CD4-positive, alpha-beta T cell (primary cell): ENCODE measurements at places on chromosomes 7 and 10.
A peak's percentile ranks its signal among the peaks of the same experiment; 100 is the strongest.

- no peak overlapping the region for H3K27ac ChIP-seq
- no peaks in the 10 kb centered on the region for H3K36me3 ChIP-seq
- no peak overlapping the region for H3K4me3 ChIP-seq
- H3K4me1 ChIP-seq = peaks cover 6% of the 10 kb centered on the region
These were observed 34.0 kb downstream of the CDK6 start for GRCh38 chr7:92802406-92802805.

- peak overlapping the region; percentile 24 for H3K4me3 ChIP-seq
- no peaks in the 10 kb centered on the region for H3K36me3 ChIP-seq
These were observed 8.5 kb upstream of the PRSS1 start for GRCh38 chr7:142740786-142741185.

DNA sequence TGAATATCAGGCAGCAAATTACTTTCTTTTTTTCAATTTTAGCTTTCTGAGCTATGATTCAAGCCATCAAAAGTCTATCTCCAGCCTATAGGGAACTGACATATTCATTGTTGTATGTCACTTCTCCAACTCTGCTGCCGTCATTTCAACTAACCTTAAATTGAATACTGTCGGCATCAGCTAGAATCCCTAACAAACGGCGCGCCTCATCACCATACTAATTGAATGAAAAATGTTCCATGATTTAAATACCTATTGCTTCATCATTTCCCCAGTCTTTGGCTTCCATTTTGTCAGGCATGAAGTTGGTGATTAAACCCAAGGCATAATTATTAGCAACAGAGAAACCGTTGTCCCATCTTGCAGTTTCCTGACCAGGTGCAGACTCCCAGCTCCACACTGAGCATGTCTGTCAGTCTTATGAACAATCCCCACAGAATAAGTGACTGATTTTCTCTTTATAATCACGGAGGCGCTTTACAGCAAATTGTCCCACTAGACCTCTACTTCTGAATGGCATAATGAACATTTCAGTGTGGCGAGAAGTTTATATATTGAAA is 83.5 kb upstream of the NPY start:
- H3K27ac ChIP-seq = no peak overlapping the region
- H3K4me3 ChIP-seq = no peak overlapping the region
- peaks cover 7% of the 10 kb centered on the region for H3K4me1 ChIP-seq
- no peaks in the 10 kb centered on the region for H3K27me3 ChIP-seq
- no peaks in the 10 kb centered on the region for H3K36me3 ChIP-seq

DNA sequence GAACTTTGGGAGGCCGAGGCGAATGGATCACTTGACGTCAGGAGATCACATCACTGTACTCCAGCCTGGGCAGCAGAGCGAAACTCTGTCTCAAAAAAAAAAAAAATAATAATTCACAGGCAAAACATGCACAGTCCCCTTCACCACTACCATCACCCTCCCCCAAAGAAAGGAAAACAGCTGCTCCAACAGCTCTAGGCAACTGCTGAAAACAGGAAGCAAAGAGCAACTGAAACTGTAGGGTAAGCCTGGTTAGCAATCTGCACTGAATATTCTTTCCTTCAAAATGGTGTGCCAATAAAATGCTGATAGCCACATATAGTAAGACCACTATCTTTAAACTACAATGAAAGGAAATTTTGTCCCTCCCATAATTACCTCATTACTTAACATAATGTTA is 11.8 kb downstream of the NT5C2 start:
- DNase-seq = no peak
- peaks cover 26% of the 10 kb centered on the region for H3K36me3 ChIP-seq
- H3K27me3 ChIP-seq = no peaks in the 10 kb centered on the region
- no peak overlapping the region for H3K4me3 ChIP-seq

- H3K4me1 ChIP-seq = no peaks in the 10 kb centered on the region
- H3K36me3 ChIP-seq = no peaks in the 10 kb centered on the region
- H3K27me3 ChIP-seq = peaks cover 2% of the 10 kb centered on the region
- DNase-seq = no peak
- H3K27ac ChIP-seq = no peak overlapping the region
These were observed 7.9 kb upstream of the ATE1 start for GRCh38 chr10:121935702-121936101.

DNA sequence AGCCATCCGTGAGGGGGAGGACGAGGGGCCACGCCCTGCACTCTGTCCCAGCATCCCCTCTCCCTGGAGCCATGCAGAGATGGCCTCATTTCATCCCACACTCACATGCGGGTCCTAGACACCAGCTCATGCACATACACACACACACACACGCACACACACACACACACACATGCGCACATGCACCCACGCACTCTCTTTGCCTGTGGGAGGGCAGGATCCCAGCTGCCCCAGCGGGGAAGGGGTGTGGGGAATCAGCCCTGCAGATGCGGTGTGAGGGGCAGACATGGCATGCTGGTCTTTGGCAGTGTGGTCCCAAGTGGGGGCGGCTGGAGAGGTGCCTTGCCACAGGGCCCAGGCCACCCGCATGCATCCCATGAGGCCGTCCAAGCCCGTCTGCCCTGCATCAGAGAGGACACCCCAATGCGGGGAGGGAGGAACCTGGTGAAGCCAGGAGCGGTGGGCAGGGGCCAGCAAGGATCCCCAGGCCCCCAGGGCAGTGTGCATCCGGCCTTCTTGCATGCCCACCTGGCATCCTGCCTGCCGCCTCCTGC is 68.1 kb downstream of the LHPP start:
- H3K4me1 ChIP-seq = peaks cover 15% of the 10 kb centered on the region
- H3K27me3 ChIP-seq = no peaks in the 10 kb centered on the region
- H3K4me3 ChIP-seq = no peak overlapping the region
- no peak overlapping the region for H3K27ac ChIP-seq

- DNase-seq = no peak
- H3K4me1 ChIP-seq = no peaks in the 10 kb centered on the region
- H3K27ac ChIP-seq = no peak overlapping the region
- no peaks in the 10 kb centered on the region for H3K36me3 ChIP-seq
- H3K4me3 ChIP-seq = no peak overlapping the region
These were observed 455.3 kb downstream of the REEP3 start for GRCh38 chr10:63976538-63976937.
